NCI-H2029 treated with DMSO at 0.1 percent for 48 hours (cell line): ENCODE measurements at places on chromosomes 6 and 20.

GRCh38 chr6:44225579-44226325, 2.4 kb downstream of the SLC29A1 start:
- DNase-seq = no peak

DNA sequence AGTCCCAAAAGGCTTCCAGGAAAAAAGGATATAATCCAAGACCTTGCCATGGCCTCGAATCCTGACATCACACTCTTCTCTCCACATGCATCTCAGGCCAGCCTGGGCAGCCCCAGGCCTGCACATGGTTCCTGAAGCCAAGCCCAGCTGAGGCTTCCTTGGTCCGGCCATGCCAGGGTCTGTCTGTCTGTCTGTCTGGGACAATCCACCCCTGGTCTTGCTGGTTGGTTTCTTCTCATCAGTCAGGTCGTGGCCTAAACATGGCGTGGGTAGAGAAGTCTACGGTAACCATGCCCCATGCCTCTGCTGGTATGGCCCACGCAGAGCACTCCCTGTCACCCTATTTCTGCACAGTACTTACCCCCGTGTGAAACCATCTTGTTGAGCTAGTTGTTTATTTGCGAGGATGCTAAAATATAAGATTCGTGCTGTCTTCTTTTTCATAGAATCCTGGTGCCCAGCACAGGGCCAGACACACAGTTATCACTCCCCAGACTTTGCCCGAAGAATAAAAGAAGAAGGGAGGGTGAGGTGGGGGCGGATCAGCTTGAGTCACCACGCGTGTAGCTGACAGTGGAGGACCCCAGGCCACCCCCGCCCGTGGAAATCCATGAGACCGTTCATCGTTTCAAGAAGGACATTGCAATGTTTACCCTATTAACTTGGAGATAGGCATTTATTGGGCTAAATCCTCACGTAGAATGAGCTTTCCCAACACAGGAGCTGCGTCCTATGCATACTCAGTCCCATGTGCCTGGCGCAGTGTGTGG, 107.2 kb downstream of the RNASET2 start:
- no peak for DNase-seq

GRCh38 chr6:108803982-108804490, 44.2 kb upstream of the ARMC2 start:
- DNase-seq = no peak

GRCh38 chr6:31194061-31194834, 23.8 kb upstream of the POU5F1 start:
- no peak for DNase-seq

GRCh38 chr6:136521427-136521826, 28.8 kb downstream of the MAP7 start:
- DNase-seq = no peak

DNA sequence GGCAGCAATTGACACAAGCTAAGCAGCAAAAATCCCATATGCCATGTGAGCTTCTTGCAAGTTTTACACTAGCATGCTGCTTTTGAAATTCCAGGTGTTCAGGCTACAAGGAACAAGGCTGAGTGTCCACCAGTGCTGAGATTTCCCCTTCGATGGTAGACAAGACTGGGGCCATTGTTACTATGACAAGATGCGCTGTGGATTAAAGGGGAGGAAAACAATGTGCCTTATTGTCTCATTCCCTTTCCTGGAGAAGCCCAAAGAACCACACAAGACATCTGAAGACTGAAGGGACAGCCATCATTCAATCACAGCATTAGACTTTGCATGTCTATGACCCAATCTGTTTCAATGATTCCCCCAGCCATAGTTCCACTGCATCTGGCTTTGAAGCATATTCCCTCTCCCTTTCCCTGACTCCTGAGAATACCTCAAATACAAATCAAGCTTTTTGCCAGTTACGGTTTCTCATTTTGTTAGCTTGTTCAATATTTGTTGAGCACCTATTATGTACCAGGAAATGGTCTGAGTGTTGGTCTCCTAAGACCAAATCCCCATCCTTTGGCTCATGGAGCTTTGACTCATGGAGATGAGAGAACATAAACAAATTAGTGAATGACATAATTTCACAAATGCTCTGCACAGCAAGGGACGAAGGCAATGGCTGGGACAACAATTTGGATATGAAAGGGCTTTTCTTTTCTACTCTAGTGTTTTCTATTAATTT, 23.4 kb upstream of the SCGN start:
- peak; percentile 60 for DNase-seq

GRCh38 chr20:32878820-32879219, 20.1 kb downstream of the EFCAB8 start:
- no peak for DNase-seq

DNA sequence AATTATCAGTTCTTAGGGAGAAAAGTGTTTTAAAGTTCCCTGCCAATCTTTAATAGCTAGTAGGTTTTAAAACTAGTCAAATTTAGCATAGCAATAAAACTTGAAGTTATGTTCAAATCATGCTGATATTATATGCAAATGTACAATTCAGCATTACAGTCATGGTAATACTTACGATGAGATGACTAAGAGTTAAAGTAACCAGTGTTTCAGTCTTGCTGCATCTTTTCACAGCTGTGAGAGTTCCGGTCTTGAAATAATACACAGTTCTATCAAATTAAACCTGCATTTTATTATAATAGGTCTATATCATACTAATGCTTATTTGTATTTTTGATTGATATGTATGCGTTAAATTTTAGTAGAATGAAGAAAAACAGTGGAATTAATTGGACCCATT, 26.1 kb downstream of the POPDC3 start:
- DNase-seq = no peak

DNA sequence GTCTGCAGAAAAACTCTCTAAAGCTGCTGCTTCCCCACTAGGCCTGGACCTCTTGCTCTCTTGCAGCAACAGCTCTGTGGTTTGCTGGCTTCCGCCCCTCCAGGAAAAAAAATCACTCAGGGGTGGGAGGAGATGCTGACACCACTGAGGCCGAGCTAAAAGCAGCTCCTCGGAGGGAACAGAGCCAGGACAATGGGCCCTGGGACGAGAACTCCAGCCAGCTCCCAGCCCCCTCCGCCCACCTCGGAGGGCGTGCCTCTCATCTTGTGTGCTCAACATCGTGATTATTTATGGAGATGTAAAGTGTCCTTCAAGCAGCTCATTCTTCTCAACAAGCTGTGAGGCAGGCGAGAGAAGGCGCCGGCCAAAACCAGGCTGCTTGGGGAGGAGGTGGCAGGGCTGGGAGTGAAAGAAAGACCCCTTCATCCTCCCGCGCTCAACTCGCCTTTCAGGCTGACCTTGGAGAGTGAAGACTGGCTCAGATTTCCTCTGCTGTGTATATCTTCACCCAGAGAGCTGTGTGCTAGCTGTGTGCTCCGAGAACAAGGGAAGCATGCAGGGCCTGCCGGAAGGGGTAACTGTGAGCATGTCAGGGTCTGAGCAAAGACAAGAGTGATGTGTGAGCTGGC, 53.5 kb upstream of the LRFN2 start:
- no peak for DNase-seq

DNA sequence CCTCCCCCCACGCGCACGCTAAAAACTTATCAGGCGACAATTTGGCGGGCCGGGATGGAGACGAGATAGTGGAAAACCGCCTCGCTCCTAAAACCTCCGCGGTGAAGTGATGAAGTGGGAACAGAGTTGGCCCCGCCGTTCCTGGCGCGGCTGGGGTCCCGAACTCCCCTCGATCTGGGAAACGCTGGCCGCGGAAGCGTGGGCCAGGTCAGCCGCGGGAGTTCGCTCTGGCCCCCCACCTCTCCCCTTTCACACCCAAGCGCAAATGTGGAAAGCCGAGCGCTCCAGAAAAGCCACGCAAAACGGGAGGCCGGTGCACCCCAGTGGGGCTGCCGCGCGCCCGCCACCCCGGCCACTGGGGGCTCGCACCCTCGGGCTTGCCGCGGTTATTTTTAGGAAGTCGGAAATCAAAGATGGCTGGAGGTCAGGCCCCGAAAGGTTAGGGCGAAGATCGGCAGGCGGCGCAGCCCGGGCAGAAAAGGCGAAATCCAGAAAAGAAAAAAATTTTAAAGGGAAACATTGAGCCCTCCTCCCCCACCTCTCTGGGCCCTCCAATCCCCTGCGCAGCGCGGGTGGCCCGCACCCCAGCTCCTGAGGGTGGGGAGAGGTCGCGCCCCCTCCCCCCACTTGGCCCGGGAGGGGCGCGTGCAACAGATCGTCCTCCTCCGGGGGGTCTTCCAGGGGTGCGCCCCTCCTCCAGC, 1.0 kb downstream of the SALL4 start:
- no peak for DNase-seq

- peak; percentile 51 for DNase-seq
Measured at GRCh38 chr6:37547564-37548061, 47.9 kb upstream of the CCDC167 start.

GRCh38 chr6:149581349-149581748, 15.2 kb downstream of the GINM1 start:
- no peak for DNase-seq

DNA sequence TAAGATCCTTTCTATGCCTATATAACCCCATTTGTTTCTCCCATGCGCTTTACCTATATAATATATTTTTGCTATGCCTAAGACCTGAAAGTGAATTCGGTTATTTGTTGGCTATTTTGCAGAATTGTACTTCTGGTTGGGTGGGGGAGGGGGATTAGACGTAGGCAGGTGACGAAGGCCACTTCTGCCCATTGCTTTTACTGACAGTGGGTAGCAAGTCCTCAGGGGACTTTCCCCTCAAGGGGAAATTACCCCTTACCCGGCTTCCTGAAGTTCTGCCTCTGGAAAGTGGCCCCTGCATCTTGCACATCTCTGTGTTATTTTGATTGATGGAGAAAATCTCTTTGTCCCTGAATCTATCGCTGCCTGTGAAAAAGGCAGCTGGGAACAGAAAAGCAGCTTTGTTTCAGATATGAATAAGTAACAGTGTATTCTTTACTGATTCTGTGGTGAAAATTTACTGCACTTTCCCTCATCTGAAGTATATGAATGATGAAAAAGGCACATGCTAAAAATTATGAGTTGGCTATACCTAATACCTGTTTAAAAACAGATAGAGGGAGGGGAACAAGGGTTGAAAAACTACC, 133.9 kb downstream of the UTRN start:
- no peak for DNase-seq

DNA sequence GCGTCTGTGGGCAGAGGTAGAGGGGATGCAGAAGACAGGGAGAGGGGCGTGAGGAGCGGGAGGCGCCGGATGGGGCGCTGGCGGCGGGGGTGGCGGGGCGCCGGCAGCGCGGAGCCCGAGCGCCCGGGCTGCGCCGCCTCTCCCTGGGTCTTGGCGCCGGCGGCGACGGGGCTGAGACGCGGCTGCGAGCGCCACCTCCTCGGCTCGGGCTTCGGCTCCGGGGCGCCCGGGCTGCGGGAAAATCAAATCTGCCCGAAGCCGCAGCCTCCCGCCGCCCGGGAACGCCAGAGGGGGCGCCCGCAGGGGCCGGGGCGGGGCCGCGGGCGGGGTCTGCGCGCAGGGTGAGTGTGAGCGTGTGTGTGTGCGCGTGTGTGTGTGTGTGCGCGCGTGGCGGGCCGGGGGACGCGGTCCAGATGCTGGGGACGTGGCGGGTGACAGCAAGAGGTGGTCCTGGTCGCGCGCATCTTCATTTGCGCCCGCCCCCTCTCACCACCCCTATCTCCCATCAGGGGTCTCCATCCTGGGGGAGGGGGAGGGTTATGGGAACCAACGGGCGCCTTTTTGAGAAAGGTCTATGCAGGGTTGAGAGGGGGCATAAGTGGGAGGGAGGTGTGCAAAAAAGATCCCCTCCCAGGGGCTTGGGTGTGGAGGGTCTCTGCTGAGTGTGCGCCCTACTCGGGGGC, 646 bp upstream of the CPNE5 start:
- DNase-seq = no peak

DNA sequence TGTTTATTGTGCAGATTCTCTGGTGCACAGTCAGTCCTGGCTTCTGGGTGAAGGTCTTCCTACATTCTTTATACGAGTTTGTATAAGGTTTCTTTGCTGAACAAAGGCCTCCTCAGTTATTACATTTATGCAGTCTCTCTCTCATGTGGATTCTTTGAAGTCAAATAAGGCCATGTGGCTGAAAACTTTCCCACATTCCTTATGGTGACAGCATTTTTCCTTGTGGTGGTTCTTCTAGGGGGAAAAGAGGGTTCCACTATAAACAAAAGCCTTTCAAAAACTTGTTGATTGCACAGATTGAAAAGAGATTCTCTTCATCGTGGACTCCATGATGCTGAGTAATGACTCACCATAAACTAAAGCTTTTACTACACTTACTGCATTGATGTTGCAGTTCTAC, 19.2 kb downstream of the ZSCAN12 start:
- no peak for DNase-seq
